Left lung (tissue), 14 donors: ENCODE measurements at places on chromosomes 3 and 15. TPM values are rescaled to one million over a fixed set of nuclear protein-coding genes. Genes with fewer than 3 reads are reported as not detected.

Gene TBC1D5
- 74.8 TPM for total RNA-seq

Gene SOX14
- not detected for total RNA-seq

Gene OR5K2
- not detected for total RNA-seq

Gene PRR20G
- not detected for total RNA-seq

Gene HGD
- 1.0 TPM for total RNA-seq

Gene MINAR1
- total RNA-seq: 0.50 TPM

Gene LIPC
- total RNA-seq: 0.58 TPM

Gene GOLGA8O
- 1.2 TPM for total RNA-seq

Gene CDC25A
- 2.8 TPM for total RNA-seq

Gene IL5RA
- total RNA-seq: 0.50 TPM

Gene SCAANT1
- not detected for total RNA-seq

Gene ERC2
- 2.7 TPM for total RNA-seq

Gene SMAD6
- total RNA-seq: 84.9 TPM
